ENCODE measurements at places on chromosomes 5 and 9.

- no peaks in the 10 kb centered on the region for H3K36me3 ChIP-seq
- H3K4me1 ChIP-seq, result no peaks in the 10 kb centered on the region
- H3K4me3 ChIP-seq, result no peak overlapping the region
- no peak for DNase-seq
- peaks cover 15% of the 10 kb centered on the region for H3K27me3 ChIP-seq
These were observed 51.3 kb upstream of the PTPN3 start for GRCh38 chr9:109549386-109549785.

- peaks cover 13% of the 10 kb centered on the region for H3K27me3 ChIP-seq
- H3K27ac ChIP-seq, result no peak overlapping the region
- H3K4me1 ChIP-seq, result peaks cover 13% of the 10 kb centered on the region
- peaks cover 19% of the 10 kb centered on the region for H3K36me3 ChIP-seq
- H3K4me3 ChIP-seq, result no peak overlapping the region
- DNase-seq, result no peak
These were observed 14.7 kb upstream of the SARDH start for GRCh38 chr9:133752739-133753446.

- no peak overlapping the region for H3K4me3 ChIP-seq
- no peaks in the 10 kb centered on the region for H3K36me3 ChIP-seq
- no peak for DNase-seq
These were observed 98.4 kb upstream of the CAST start for GRCh38 chr5:96563816-96564215.

DNA sequence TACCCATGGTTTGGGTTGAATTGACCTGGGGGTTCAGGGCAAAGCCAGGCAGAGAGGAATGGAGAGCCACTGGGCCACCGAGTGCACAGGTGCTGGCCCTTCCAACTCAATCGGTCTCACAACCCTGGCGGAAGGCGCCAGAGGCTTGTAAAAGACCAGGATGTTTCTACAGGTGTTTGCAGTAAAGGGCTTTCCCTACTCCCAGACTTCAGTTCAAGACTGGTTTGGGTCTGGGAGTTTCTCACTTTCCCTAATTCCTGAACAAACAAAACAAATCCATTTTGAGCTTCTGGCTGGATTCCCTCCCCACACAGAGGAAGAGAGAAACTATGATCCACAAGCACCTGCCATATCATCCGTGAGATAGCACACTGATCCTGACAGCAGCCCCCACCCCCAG is 125.2 kb upstream of the KLF4 start:
- H3K36me3 ChIP-seq, result no peaks in the 10 kb centered on the region
- H3K4me1 ChIP-seq, result peaks cover 10% of the 10 kb centered on the region
- H3K27me3 ChIP-seq, result peaks cover 12% of the 10 kb centered on the region

DNA sequence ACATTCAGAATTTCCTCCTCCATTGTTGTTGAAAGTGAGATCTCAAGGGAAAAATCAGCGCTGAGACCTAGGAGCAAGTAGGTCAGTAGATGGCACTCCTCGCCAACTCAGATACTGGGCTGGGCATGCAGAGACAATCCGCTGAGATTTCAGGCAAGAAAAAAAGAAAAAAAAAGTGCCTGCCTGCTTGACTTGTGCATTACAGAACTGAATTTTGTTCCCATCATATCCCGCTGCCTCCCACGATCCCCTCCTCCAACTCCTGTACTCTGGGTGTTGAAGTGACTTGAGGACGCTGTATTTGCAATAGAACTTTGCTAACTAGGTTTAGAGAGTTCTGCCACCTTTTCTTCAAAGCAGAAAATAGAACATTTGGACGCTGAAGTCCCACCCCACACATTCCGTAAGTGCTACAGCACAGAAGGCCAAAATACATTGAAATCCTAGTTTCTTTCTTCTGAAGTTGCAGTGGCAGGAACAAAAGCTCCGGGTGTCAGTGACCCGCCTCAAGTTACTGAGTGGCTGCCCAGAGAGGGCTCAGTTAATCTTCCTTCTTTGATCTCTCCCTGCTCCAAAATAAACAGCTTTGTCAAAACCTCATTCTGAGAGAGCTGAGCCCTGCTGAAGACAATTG is 265.8 kb downstream of the MLLT3 start:
- DNase-seq, result peak; percentile 62
- H3K36me3 ChIP-seq, result peaks cover 61% of the 10 kb centered on the region
- no peaks in the 10 kb centered on the region for H3K27me3 ChIP-seq
- peak overlapping the region; percentile 99 for H3K27ac ChIP-seq
- H3K4me1 ChIP-seq, result peaks cover 93% of the 10 kb centered on the region
